ENCODE measurements at places on chromosomes 13 and 19.

GRCh38 chr19:20038358-20039202 lies 725 bp downstream of the ZNF682 start:
- no peak for DNase-seq

DNA sequence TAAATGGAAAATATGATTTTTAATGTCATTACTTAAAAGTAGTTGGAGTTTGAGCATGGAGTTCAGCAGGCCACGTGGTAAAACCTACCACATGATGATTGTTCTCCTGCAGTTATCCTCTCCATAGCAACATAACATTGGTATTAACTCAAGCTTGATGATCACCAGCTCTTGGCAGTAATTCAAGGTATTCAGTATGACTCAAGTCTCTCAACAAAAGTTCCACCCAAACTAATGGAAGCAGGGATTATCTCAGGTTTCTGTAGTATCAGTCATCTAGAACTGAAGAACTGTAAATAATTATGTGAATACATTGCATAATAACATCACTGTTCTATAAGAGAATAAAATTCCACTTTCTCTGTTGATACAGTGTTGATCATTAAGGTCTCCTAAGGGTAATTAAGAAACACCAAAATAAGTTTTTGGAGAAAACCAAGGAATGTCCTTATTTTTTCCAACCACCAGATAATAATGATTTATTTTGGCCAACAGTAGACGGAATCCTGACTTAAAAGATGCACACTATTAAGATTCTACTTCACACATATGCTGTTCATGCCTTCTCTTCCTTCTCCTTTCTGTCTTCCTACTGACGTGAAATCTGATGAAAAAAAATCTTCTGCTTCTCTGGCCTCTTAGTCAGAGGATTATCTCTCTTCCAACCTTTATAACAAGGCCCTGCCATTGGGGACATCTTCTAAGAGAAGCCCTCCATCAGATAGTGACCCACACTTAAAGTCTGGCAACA lies 1092.3 kb downstream of the EFNB2 start:
- DNase-seq: peak; percentile 98

DNA sequence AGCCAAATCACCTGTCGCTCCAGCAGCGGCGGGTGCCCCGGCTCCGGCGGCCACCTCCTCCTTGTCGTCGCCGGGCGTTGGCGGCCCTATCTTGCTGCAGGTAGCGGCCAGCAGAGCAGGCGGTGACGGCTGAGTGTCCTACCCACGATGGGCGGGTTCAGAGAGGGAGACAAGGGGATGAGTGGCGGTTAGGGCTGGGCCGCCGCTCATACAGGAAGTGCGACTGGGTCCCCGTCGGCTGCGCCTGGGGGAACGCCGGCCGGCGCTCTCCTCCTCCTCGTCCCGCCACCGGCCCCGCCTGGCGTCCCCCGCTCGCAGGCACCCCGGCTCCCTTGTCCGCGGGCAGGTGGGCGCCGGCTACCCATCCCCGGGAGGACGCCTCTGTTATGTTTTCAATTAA lies 1692.0 kb downstream of the SLITRK5 start:
- DNase-seq: no peak

DNA sequence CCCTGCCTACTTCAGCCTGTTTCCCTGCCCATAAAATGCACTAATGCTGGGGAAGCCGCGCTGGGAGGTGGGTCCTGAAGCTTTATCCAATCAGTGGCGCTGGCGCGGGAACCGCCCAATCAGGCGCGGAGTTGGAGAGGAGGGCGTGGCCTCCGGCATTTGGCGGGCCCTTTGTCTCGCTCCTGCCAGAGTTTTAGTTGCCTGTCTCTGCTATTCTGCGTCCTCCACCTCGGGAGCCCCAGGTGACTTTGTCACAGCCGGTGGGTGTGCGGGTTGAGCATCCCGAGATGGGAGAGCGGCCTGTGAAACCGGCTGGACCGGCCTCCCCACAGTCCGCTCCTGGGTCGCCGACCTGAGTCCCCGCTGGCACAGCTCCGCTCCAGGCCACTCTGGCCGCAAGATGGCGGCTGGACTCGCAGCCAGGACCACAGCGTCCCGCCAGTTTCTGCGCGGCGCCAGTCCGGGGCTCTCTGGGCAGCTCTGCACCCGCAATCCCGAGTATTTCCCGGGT lies 30.7 kb upstream of the ZNF429 start:
- DNase-seq: no peak

DNA sequence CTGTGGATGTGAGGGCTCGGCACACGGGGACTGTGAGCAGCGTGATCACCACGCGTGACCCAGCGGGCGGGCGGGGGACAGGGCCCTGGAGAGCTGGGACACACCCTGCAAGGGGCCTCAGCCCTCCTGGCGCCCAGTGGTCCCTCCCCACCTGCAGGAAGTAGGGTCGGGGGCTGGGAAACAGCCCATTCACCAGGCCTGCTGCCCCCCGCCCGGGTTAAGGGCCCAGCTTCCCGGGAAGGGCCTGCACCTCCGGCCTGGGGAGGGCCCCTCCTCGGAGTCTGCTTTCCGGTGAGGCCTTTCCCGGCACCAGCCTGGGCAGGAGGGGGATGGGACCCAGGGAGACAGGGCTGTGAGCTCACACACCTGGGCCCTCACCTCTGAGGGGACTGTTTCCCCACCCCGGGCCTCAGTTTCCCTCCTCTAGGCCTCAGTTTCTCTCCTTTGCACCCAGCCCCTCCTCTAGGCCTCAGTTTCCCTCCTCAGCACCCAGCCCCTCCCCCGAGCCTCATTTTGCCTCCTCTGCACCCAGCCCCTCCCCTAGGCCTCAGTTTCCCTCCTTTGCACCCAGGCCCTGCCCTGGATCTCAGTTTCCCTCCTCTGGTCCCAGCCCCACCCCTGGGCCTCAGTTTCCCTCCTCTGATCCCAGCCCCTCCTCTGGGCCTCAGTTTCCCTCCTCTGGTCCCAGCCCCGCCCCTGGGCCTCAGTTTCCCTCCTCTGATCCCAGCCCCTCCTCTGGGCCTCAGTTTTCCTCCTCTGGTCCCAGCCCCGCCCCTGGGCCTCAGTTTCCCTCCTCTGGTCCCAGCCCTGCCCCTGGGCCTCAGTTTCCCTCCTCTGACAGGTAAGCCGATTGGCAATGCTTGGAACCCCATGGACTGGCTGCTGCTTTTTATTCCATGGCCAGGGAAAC lies 1.9 kb upstream of the MADCAM1 start:
- DNase-seq: no peak

DNA sequence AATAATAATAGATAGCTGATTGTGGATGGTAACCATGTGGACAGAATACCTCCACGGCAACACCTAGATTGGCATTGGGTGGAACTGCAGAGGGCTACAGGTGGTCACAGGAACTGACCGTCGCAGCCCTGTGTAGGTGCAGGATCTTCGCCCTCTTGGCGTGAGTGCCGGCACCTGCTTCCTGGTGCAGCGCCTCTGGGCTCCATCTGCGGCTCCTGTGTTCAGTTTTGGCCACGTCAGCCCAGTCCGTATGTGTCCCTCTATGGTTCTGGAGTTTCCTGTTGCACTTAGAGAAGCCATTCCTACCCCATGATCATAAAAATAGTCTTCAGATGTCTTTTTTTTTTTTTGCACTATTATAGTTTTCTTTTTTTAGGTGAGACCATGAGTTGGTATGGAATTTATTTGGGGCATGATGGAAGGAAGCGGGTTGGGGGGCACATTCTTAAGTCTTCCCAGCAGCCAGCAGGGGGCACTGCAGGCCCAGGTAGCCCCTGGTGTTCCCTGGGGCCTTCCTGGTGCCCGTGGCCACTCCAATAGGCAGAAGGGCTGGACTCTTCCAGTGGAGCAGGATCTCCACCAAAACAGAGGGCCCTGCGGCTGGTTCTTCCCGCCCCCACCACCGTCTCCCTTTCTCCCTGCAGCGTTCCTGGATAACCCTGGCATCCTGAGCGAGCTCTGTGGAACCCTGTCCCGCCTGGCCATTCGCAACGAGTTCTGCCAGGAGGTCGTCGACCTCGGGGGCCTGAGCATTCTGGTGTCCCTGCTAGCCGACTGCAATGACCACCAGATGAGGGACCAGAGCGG lies 10.1 kb upstream of the SLC25A42 start:
- DNase-seq: peak; percentile 29

GRCh38 chr13:104987621-104988020 lies 1547.8 kb downstream of the EFNB2 start:
- no peak for DNase-seq

DNA sequence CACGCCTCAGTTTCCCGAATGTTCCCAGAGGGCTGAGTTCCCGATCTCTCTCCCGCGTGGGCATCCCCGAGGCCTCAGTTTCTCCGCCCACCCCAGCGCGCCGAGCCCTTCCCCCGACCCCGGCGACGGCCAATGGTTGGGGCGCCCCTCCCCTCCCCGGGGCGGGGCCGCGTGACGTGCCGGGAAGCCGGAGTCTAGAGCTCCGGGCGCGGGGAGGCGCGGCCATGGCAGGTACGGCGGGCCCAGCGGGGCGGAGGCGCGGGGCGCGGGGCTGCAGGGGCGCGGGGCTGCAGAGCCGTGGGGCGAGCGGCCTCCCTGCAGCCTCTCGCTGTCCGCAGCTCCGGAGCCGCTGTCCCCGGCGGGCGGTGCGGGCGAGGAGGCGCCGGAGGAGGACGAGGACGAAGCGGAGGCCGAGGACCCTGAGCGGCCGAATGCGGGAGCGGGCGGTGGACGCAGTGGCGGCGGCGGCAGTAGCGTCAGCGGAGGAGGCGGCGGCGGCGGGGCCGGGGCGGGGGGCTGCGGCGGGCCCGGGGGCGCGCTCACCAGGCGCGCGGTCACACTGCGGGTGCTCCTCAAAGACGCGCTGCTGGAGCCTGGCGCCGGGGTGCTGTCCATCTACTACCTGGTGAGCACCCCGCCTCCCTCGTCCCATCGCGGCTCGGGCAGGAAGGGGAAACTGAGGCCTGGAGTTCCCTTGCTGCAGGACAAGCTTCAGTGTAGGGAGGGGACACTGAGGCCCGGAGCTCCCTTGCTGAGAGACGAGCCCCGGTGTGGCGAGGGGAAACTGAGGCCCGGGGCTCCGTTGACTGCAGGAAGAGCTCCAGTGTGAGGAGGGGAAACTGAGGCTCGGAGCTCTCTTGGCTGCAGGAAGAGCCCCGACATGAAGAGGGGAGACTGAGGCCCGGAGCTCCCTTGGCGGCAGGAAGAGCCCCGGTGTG lies at the start of gene MPND:
Gene MPND, plus strand, starts transcription at position 193 of the 938 bp plus-strand sequence. Its CDS starts 32 bp downstream, at position 225.
- DNase-seq: peak; percentile 72

- DNase-seq: no peak
Measured at GRCh38 chr13:100365680-100366079, 222.9 kb downstream of the GGACT start.

- no peak for DNase-seq
Measured at GRCh38 chr13:71320452-71320851, 546.6 kb downstream of the DACH1 start.

- DNase-seq: no peak
Measured at GRCh38 chr13:98536729-98537128, 40.2 kb downstream of the STK24 start.

DNA sequence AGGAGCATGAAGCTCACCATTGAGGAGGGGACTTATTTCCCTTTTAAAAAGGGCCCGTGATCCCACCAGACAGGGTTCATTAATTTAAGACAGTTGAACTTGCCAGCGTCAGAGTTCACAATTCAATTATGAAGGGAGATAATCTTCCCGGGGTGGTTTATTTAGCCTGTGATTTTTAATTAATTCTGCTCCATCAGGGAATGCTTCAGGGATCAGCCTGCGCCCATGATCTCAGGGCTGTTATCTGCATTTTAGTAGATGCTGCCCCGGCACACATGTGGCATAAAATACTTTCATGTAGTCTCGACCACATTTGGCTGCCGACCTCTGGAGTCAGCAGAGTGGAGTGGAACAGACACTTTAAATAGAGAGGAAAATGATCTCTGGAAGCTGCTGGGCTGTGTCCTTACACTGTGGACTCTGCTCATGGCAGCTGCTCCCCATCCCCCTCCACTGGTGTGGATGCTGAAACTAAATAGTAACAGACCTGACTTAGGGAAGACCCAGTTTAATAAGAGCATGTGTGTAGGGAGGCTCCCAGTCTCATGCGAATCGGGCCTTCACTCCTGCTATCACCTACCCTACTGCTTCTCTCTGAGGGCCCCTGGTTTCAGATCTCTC lies 256.9 kb downstream of the TEX29 start:
- DNase-seq: no peak

GRCh38 chr13:101757446-101758039 lies 305.1 kb downstream of the ITGBL1 start:
- DNase-seq: peak; percentile 51

GRCh38 chr13:102277286-102277685 lies 124.6 kb downstream of the FGF14 start:
- no peak for DNase-seq

DNA sequence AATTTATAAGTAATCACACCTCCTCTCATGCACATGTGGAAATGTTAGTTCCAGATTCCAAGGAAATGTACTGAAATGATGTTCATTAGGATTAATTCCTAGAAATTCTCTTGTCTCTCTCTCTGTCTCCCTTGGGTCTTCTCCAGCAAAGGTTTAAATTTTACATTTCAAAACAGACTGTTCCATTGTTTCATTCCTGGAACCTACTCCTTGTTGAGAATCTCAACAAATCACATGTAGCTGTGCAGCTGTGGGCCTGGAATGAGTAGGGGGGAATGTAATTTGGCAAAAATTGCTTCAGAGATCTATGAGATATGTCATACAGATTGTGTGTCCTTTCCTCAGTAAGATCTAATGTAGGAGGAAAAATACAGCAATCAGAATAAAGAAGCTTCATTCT lies 46.2 kb upstream of the RFXAP start:
- no peak for DNase-seq

- DNase-seq: no peak
Measured at GRCh38 chr13:114027046-114027715, 53.3 kb upstream of the C13orf46 start.

DNA sequence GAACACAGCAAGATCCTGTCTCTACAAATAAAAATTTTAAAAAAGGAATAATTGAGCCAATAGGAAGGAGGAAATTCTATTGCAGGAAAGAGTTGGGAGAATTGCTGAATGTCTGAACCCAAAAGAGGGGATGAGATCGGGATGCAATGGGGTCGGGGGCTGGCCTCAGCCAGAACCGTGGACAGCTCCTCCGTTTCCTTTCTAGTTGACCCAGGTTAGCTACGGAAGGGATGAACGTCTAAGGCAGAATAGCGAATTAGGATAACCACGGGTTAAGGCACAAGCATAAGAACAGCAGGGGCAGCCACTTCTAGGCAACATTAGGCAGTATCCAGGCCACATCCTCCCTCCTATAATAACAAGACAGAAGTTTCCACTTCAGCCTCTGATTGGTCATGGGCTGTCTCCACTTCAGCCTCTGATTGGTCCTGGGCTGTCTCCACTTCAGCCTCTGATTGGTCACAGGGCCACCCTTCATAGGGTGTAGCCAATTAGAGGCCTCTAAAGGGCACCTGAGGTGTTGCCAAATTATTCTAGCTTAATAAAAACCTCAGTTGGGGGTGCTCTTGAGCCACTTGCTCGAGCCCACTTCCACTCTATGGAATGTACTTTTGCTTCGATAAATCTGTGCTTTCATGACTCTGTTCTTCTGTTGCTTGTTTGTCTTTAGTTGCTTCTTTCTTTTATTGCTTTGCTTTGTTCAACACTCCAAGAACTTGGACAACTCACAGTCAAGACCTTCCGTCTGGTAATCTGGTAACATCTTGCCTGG lies 24.9 kb upstream of the TPM4 start:
- DNase-seq: peak; percentile 41

Measured in LHCN-M2 (cell line).